Naive B cell (primary cell): ENCODE measurements at places on chromosomes 11 and 22. TPM values are rescaled to one million over a fixed set of nuclear protein-coding genes. Genes with fewer than 3 reads are reported as not detected.

GRCh38 chr11:117394221-117394925 is 66.7 kb downstream of the CEP164 start:
- no peak for DNase-seq

GRCh38 chr11:657691-658126 is 20.6 kb downstream of the DRD4 start:
- no peak for DNase-seq

DNA sequence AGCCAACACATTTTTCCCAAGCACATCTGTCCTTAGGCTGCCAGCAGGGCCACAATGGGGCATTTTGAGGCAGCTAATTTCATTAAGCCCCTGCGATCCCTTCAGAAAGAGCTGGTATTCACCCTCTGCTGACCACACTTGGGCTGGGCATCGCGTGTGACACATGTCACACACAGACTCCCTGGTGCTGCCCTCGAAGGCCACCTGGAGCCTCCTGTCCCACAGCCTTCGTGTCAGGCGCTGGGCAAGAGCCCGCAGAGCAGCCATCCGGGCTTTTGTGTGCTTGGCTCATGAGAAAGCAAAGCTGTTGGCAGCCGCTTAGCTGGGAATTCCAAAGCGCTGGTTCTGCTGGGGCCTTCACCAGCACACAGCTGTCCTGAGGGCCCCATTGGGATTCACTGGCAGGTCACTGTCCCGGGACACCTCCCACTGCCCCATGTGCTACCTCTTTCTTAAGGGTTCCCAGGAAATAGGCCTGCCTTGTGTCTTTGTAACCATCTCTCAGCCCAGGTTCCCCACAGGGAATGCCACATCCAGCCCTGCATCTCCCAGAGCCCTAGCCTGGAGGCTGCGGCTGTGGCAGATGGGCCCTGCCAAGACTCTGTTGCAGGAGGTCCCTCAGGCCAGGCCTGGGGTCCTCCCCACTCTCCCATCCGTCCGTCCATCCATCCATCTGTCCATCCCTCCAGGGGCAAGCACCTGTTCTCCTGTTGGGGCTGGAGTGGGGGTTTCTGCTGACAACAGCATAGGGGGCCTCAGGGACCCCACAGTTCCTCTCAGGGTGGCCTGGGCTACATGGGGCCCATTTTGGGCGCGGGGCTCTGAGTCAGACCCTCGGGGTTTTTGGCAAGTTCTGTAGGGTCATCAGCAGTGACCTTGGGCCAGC is 4.9 kb downstream of the CLDN5 start:
- no peak for DNase-seq

GRCh38 chr11:34212566-34212965 is 107.1 kb downstream of the NAT10 start:
- no peak for DNase-seq

DNA sequence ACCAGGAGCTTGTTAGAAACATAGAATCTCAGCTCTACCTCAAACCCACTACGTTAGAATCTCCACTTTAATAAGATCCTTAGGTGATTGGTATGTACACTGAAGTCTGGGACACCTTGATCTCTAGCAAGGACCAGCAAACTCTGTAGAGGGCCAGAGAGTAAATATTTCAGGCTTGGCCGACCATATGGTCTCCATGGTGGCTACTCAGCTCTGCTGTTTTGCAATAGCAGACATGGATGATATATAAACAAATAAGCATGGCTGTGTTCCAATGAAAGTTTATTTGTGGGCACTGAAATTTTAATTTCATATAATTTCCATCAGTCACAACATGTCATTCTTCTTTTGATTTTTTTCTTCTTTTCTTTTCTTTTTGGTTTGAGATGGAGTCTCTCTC is 23.9 kb downstream of the UBASH3B start:
- DNase-seq: no peak

DNA sequence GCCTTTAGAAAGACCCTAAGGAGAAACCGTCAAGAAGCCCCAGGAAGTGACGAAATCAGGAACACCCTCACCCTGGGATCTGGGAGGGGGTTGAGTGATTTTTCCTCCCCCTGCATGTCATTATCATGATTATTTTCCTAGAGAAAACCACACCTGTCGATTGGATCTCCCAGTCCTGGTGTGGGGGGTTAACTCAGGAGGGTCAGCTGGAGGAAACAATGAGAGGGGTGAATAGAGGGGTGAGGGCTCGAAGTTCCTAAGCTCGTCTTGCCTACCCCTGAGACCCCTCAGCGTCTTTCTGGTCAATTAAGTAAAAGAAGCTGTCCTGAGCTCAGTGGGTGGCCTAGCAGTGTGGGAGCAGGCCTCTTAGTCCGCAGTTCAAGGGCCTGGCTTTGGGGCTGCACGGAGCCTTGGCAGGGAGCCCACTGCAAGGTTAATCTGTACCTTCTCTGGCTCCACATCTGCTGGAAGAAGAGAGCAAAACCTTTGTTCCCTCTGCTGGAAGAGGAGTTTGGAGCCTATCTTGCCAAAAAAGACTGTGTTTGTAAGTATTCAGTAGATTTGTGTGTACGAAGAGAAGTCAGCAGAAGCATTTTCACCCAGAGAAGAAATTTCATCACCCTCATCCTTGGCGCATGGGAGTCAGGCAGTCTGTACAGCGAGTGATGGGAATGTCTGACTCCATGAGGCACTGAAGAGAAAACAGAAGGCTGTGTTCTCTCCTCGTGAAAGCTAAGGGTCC is 34.2 kb upstream of the FTH1 start:
- no peak for DNase-seq

- DNase-seq: no peak
Observed at GRCh38 chr11:3338569-3339339, 40.2 kb downstream of the ZNF195 start.

DNA sequence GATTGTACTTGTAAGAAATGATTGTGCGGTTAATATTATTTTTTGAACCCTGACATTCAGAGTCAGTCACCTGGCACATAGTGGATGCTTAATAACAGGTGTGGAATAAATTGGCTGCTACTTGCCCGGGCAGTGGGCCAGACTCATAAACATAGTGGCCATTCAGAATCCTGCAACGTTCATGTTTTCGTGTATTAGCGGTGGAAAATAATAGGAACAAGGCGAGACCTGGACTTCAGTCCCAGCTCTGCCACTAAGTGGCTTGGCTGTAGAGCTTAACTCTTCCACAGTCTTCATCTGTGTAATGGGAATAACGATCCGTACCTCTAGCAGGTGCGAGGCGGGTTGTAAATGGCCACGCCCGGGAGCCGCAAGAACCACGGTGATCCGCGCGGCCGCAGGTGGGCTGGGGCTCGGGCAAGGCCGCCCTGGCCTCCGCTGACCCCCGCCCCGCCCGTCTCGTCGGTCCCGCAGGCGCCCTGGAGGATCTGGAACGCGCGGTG is 761 bp upstream of the TMEM25 start:
- no peak for DNase-seq

DNA sequence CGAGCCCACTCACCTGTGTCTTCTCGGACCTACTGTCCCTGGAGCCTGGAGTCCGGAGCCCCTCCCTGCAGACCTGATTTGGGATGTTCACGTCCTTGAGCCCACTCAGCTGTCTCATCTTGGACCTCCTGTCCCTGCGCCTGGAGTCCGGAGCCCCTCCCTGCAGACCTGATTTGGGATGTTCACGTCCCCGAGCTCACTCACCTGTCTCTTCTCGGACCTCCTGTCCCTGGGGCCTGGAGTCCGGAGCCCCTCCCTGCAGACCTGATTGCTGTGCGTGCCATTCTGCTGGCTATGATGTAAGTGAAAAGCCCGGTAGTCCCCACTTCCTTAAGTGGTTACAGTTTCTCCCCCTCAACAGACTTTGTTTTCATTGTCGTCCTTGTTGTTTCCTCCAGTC is 867.1 kb downstream of the BRD1 start:
- DNase-seq: no peak

DNA sequence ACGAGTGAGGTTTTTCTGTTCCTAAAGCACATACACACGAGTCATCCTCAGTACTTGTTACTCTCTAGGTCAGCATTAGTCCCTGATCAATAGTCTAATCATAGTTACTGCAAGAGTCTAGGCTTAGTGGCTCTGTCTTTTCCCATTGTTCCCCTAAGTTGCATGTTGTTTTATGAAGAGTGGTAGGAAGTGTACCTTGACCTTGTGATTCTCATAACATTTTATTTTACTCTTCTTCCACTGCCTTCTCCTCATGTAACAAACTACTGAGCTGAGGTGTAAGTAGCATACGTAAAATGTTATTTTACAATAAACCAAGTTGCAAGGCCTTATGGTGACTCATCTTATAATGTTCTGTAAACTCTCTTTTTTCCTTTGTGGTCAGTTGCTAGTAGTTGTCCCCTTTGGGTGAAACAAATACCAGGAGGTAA is 15.0 kb downstream of the METTL15 start:
- DNase-seq: no peak

GRCh38 chr11:106156290-106156937 is 79.0 kb downstream of the AASDHPPT start:
- no peak for DNase-seq

DNA sequence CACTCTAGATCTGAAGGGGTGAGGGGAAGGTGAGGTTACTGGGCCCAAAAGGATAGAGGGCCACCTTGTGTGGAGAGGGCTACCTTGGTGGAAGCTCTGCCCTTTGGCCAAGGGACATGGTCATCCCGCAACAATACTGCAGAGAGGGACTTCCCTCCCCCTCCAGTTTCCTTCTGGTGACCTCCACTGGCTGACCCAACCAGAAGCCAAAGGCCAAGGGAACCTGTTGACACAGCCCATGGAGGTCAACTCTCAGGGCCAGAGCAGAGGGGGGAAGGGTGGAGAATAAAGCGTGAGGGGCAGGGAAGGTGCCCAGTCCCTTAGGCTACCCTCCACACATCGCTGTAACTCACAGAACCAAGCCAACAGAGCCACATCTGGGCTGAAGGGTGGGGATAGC is 15.0 kb upstream of the RHOD start:
- DNase-seq: no peak

DNA sequence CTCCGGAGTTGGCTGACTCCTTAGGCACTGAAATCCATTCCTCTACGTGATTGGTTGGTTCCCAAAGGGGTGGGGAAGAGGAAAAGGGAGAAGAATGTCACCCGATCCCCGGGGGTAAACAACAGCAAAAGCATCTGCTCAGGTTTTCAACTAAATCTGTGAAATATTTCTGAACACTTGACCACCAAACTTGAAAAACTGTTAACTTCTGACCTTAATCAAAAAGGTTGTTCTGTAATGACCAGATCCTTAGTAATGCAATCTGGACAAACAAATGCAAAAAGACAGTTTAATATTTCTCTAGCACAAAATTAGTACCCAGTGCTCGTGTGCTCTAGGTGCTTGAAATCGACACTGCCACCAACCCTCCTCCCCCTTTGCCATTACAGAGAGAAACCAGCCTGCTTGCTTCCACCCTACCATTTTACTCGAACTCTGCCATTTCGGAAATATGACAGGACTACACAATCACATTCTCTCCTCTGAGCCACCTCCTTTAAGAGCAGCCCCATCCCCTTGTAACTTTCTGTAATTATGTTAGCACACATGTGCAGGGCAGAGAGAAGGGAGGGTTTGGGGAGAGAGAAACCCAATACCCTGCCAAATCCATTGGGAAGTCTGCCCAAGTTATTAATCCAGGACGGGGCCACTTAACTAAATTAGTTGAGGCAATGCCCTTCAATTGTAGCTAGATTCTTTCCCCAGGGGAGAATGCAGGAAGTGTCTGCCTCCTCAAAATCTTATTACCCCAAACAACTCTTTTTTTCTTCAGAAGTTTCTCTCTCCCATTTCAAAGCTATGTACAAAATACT is 113.8 kb downstream of the RBFOX2 start:
- DNase-seq: no peak

OR4C13 gene
- not detected for polyA plus RNA-seq

MS4A3 gene
- polyA plus RNA-seq: not detected

PICALM gene
- 15.3 TPM for polyA plus RNA-seq

CARD10 gene
- not detected for polyA plus RNA-seq

OR52H1 gene
- not detected for polyA plus RNA-seq

TSGA10IP gene
- polyA plus RNA-seq: not detected

FREY1 gene
- not detected for polyA plus RNA-seq

ARHGAP42 gene
- 3.0 TPM for polyA plus RNA-seq
